ENCODE measurements at places on chromosomes 2 and 18. TPM values are rescaled to one million over a fixed set of nuclear protein-coding genes. Genes with fewer than 3 reads are reported as not detected.

The SLC30A3 gene
- 0.47 TPM for total RNA-seq

The CNDP1 gene
- 0.16 TPM for total RNA-seq

The MERTK gene
- 7.2 TPM for total RNA-seq

The RIT2 gene
- 21.8 TPM for total RNA-seq

The FHOD3 gene
- 51.2 TPM for total RNA-seq

All from occipital lobe (tissue), 3 donors.